ENCODE measurements at places on chromosomes 2 and 18.

GRCh38 chr2:28276807-28277206 is 115.9 kb upstream of the FOSL2 start:
- DNase-seq = no peak

GRCh38 chr2:207037896-207038295 is 98.6 kb downstream of the CPO start:
- DNase-seq = no peak

DNA sequence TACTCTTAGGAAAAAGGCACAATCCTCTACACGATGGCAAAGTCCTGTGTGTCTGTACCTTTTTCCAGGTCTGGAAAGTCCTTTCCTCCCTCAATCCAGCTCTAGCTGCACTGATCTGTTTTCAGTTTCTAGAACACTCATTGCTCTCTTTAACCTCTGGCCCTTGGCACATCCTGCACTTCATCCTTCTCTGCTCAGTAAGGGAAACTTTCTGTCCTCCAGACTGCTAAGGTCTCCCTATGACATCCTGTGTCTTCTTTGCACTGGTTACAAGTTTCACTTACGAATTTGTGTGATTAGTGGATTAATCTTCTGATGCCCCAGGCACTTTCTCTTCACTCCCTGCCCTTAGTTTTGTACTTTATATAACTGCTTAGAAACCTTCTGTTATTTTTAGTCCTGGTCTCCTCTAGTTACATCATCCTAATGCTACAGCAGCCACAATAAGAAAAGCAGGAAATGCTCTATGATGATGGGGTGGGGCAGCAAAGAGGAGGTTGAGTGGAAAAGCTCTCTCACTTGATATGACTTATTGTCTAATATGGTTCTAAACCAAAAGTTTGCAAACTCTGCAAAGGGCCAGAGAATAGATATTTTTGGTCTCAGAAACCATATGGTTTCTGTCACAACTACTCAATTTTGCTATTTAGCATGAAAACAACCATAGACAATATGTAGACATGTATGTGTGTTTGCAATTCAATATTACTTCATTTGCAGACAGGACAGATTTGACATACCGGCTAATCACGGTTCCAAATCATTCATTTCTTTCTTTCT is 568.2 kb downstream of the THSD7B start:
- DNase-seq = peak; percentile 1

GRCh38 chr2:222730366-222730999 is 59.0 kb downstream of the MOGAT1 start:
- DNase-seq = peak; percentile 31

DNA sequence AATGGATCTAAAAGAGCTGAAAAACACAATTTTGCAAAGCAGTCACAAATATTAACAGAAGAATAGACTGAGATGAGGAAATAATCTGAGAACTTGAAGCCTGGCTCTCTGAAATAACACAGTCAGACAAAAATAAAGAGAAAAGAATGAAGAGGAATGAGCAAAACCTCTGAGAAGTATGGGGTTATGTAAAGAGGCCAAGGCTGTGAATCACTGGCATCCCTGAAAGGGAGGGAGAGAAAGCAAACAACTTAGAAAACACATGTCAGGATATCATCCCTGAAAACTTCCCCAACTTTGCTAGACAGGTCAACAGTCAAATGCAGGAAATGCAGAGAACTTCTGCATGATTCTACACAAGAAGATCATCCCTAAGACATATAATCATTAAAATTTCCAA is 73.5 kb upstream of the LHCGR start:
- peak; percentile 52 for DNase-seq

DNA sequence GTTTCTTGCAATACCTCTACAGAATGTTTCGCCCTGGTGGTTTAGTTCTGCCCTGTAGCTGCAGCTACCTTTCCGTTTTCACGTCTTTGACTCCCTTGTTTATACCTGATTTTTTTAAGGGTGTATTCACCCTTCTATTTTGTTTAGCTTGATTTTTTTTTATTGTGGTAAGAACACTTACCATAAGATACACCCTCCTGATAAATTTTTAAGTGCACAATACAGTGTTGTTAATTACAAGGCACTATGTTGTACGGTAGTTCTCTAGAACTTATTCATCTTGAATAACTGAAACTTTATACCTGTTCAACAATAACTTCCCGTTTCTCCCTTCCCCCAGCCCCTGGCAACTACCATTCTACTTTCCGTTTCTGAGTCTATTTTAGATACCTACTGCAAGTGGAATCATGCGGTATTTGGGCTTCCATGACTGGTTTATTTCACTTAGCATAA is 48.9 kb upstream of the NABP1 start:
- DNase-seq = no peak

- DNase-seq = no peak
Measured at GRCh38 chr2:21633911-21634310, 510.1 kb downstream of the TDRD15 start.

GRCh38 chr2:130864830-130865800 is 28.4 kb downstream of the ARHGEF4 start:
- peak; percentile 76 for DNase-seq

DNA sequence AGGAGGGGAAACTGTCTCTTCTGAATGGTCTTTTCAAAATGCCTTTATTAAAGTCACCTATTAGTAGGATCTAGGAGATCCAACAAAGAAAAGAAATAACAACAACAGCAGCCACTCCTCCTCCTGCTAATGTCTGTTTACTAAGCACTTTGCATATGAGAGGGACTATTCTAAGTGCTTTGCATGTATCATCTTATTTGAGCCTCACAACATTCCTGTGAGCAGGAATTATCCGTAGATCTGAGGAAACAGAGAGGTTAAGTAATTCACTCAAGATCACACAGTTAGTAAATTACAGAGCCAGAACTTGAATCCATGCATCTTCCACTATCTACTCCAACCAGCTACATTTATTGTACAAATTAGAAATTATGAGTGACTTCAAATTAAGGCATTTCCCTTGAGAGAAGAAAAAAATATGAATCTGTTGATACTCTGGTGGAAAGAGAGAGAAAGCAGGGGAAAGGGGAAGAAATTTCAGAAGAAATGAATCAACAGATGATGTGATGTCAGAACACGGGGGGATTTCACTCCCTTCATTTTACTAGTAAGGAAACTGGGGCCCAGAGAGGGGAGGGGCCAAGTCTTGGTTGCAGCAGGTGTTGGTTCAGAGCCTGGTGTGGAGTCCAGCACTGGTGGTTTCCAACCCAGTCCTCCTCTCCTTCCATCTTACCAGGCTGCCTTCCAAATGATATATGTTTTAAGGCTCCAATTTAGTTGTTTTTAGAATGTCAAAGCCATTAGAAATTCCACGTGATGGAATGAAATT is 49.7 kb downstream of the TSN start:
- DNase-seq = no peak

GRCh38 chr2:192741889-192742288 is 547.2 kb upstream of the TMEFF2 start:
- DNase-seq = peak; percentile 35

- DNase-seq = no peak
Measured at GRCh38 chr2:190235551-190236075, 84.0 kb downstream of the HIBCH start.

- peak; percentile 69 for DNase-seq
Measured at GRCh38 chr18:52670896-52671295, 330.9 kb downstream of the DCC start.

- no peak for DNase-seq
Measured at GRCh38 chr18:9835113-9835755, 50.5 kb upstream of the TXNDC2 start.

DNA sequence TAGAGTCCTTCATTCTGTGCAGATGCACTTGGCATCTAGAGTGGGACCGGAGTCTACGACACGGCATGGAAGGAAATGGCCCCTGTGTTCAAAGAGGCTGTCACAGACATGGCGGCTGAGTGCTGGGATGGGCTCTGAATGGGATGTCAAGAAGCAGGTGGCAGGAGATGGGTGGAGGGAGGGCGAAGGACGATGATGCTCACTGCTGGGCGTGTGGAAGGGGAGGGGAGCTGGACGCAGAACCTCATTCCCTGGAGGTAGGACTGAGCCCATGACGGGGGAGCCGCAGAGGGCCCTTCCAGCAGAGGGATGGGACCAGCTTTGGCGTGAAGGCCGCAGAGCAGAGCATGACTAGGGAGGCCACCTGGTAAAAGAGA is 18.8 kb upstream of the ALPI start:
- DNase-seq = no peak

DNA sequence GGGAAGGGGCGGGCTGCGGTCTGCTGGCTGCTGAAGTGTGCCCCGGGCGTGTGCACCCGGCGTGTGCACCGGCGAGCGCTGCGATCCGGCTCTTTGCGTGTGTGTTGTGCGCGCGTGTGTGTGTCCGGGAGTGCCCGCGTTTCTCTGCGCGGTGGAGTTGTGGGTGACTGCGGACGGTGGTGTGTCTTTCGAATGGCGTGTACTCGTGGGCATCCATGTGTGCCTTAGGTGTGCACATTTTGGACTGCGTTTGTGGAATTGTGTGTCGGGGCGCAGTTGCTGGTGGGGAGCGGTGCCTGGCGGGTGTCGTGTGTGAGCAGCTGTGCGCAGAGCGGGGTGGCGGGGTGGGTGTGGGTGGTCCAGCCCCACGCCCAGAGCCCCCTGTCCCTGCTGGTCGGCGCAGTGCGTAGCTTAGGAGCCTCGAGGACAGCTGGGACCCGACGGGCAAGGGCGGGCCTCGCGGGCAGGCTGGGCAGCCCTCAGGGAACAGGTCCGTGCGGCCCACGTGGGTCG is 533 bp downstream of the HPCAL1 start:
- no peak for DNase-seq

- DNase-seq = no peak
Measured at GRCh38 chr2:202187570-202187969, 50.8 kb downstream of the SUMO1 start.

DNA sequence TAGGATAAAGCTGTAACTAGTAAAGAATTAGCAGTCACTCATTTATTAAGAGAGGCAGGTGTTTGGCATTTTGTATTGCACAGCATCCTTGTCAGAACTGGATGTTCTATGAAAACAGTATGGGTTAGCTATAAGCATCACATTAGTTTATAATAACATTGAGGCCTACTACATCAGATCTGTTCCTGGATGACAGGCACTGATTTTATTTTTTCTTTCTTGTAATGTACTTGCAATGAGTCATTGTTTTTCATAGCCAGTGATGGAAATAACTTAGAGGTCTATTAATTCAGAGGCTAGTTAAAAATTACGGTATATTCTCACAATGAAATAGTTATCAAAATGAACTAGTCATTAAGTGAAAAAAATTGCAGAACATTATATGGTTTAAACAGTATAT is 13.0 kb upstream of the RMDN2 start:
- peak; percentile 57 for DNase-seq

DNA sequence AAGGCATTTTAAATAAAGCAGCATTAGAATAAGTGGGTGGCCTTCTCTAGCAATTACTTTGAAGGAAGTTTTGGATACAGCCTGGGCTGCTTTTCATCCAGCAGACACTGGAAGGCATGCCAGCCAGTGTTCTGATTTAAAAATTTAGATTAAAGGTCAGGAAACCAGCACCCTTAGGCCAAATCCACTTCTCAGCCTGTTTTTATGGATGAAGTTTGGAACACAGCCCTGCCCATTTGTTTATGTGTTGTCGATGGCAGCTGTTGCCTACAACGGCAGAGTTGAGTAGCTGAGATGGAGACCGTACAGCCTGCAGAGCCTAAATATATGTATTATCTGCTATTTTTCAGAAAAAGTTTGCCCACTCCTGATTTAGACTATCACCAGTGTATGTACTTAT is 313.6 kb upstream of the ACVR2A start:
- DNase-seq = no peak
